ENCODE measurements at places on chromosomes 1 and 21. TPM values are rescaled to one million over a fixed set of nuclear protein-coding genes. Genes with fewer than 3 reads are reported as not detected.

Gene SLC45A1
- 10.0 TPM for total RNA-seq

Gene TNFRSF25
- total RNA-seq = 34.1 TPM

Gene GCSAML
- 0.31 TPM for total RNA-seq

Gene MX2
- total RNA-seq = 0.31 TPM

Gene SELE
- 0.31 TPM for total RNA-seq
